NCI-H345 (cell line): ENCODE measurements at places on chromosomes 11 and 22.

GRCh38 chr22:31917227-31917921, 27.0 kb upstream of the YWHAH start:
- DNase-seq: no peak

- no peak for DNase-seq
Observed at GRCh38 chr11:59224351-59224928, 11.7 kb upstream of the MPEG1 start.

GRCh38 chr11:2442589-2442988, 1.7 kb downstream of the TRPM5 start:
- no peak for DNase-seq

- DNase-seq: peak; percentile 70
Observed at GRCh38 chr11:118437208-118438125, 1.2 kb downstream of the KMT2A start.

DNA sequence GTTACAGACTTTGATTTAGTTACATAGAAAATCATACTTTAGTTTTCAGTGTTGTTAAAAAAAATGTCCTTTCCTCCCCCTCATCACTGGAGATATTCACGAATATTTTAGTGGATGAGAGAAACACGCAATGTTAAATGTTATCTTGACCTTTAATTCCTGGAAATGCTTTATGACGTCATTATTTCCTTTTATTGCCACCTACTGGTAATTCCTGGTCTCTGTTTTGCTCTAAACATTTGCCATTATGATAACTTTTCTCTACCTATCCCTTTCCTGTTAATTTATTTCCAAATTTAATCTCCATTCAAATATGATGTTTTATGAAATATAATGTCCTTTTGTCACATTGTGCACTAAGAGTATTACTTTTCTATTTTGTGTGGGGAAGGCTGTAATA, 770.6 kb downstream of the FAM181B start:
- DNase-seq: no peak

DNA sequence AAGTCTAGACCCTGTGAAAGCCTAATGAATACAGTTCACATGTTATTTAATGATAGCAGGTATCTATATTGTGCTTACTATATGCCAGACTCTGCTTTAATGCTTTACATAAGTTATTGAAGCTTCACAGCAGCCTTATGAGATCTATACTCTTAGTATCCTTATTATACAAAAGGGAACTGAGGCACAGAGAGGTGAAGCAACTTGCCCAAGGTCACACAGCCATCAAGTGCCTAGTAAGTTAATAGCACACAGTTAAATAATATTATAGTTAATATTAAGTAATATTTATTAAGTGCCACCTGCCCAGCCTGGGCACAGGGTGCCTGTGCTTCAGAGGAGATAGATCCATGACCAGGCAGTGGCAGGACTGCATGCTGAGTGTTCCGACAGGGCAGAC, 78.1 kb downstream of the TP53I11 start:
- DNase-seq: no peak

- DNase-seq: no peak
Observed at GRCh38 chr11:107916671-107917241, 11.5 kb upstream of the RAB39A start.

GRCh38 chr11:2792381-2793250, 92.8 kb upstream of the KCNQ1OT1 start:
- DNase-seq: no peak

- peak; percentile 49 for DNase-seq
Observed at GRCh38 chr11:116166573-116167465, 606.0 kb downstream of the BUD13 start.

- no peak for DNase-seq
Observed at GRCh38 chr11:73359341-73359740, 16.9 kb upstream of the RELT start.

GRCh38 chr11:19398772-19399527, 158.2 kb upstream of the E2F8 start:
- DNase-seq: no peak

DNA sequence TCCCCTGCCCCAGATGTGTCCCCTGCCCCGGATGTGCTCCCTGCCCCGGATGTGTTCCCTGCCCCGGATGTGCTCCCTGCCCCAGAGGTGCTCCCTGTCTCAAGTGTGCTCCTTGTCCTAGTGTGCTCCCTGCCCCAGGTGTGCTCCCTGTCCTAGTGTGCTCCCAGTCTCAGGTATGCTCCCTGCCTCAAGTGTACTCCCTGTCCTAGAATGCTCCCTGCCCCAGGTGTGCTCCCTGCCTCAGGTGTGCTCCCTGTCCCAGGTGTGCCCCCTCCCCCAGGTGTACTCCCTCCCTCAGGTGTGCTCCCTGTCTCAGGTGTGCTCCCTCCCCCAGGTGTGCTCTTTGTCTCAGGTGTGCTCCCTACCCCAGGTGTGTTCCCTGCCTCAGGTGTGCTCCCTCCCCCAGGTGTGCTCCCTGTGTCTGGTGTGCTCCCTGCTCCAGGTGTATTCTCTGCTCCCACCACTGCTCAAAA, 48.7 kb upstream of the RASD2 start:
- DNase-seq: no peak

DNA sequence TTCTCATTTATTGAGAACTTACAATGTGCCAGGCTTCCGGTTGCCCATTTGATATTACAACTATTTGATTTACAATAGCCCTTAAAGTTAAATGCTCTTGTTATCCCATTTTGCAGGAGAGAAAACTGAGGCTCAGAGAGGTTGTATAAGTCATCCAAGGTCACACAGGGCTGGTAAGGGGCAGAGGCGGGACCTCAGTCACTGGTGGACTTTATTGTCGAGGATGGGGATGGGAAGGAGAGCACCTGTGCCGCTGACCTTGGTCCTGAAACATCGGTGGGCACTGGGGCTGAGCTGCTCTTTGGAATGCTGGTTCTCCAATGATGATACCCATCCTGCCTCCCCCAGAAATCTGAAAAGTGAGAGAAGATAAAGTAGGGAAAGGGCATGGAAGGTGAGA, 265.4 kb downstream of the MIAT start:
- no peak for DNase-seq

DNA sequence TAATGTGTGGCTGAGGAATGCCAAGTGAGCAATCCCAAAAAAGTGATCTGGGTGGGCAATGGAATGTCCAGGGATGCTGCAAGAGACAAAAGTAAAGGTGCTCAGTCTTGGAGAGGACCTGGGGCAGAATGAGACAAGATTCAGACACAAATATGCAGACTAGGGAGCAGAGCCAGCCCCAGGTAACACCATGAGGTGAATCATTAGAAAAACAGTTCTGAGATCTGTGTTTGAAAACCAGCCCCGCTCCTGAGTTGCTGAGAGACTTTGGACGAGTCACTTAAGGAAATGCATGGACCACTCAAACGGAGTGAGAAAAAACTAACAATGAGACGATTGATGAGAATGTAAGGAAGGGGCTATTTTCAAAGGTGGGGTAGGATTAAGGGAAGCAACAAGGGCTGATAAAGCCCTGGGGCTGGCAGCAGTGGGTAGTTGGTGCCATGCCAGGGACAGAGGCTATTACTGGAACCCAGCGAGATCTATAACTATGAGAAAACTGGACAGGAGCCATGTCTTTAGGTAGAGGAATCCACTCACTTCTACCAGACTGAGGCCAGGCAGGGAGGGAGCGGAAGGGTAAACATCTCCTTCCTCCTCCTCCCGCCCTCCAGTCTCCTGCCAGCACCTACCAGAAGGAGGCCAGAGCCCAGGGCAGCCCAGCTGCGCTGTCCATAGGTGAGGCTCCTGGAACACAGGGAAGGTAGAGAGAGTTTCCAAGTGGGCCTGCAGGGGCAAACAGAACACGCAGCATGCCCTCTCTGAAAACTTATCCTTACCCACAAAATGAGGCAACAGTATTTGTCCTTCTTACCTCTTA, 130.4 kb upstream of the TEAD1 start:
- no peak for DNase-seq

GRCh38 chr22:23281406-23282088, 101.2 kb downstream of the BCR start:
- peak; percentile 51 for DNase-seq

GRCh38 chr11:120168960-120169681, 31.2 kb upstream of the TRIM29 start:
- DNase-seq: peak; percentile 69

- no peak for DNase-seq
Observed at GRCh38 chr11:27621405-27622161, 78.7 kb downstream of the BDNF start.

- DNase-seq: no peak
Observed at GRCh38 chr11:128642571-128642970, 51.3 kb upstream of the FLI1 start.

GRCh38 chr11:34161812-34162492, 56.5 kb downstream of the NAT10 start:
- DNase-seq: no peak

GRCh38 chr22:32073262-32073661, 30.2 kb downstream of the SLC5A1 start:
- no peak for DNase-seq

DNA sequence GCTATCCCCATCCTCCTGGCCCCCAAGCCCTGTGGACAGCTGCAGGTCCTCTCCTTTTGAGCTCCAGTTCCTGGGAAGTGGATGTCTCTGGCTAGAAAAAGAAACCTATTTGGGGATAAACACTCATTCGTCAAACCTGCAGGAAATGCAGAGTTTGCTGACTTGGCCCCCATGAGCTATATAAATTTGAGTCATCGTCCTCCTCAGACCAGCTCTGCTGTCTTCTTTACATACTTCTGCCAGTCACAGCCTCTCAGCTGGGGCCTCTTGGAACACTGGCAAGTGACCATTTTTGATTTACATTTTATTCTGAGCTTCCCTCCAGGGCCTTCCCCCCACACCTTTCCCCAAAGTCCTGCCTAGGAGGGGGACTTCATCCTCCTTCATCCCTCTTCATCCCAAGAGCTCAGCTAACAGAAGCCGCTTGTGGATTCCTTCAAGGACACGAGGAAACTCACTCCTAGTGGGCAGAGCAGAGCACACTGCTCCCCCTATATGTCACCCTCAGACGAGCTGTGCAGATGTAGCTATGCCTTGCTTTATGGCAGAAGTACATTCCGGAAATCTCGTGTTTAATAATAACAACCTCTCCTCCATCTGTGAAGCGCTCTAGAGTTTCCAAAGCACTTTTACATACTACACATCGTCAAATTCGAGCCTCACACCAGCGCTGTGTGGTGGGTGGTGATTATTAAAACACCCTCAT, 131.8 kb downstream of the FEZ1 start:
- no peak for DNase-seq

- DNase-seq: no peak
Observed at GRCh38 chr11:64545619-64546018, 45.4 kb upstream of the SLC22A12 start.

GRCh38 chr11:110098645-110099044, 5.5 kb downstream of the ZC3H12C start:
- DNase-seq: no peak

GRCh38 chr11:30481796-30482195, 104.4 kb downstream of the MPPED2 start:
- DNase-seq: no peak

GRCh38 chr22:40855071-40855978, 1.1 kb downstream of the ST13 start:
- no peak for DNase-seq
